MCF 10A (cell line): ENCODE measurements at places on chromosomes 12 and 14. TPM values are rescaled to one million over a fixed set of nuclear protein-coding genes. Genes with fewer than 3 reads are reported as not detected.
A peak's percentile ranks its signal among the peaks of the same experiment; 100 is the strongest.

GRCh38 chr12:116135209-116135930, 142.1 kb downstream of the MED13L start:
- no peaks in the 10 kb centered on the region for H3K36me3 ChIP-seq
- peak; percentile 93 for DNase-seq
- H3K27me3 ChIP-seq, result no peaks in the 10 kb centered on the region

GRCh38 chr12:130680451-130680990, 35.6 kb downstream of the RIMBP2 start:
- no peaks in the 10 kb centered on the region for H3K4me1 ChIP-seq
- H3K27me3 ChIP-seq, result peaks cover 51% of the 10 kb centered on the region
- DNase-seq, result no peak
- no peak overlapping the region for H3K27ac ChIP-seq
- no peak overlapping the region for H3K4me3 ChIP-seq
- no peaks in the 10 kb centered on the region for H3K36me3 ChIP-seq

- peak; percentile 62 for DNase-seq
- H3K4me3 ChIP-seq, result no peak overlapping the region
- peaks cover 55% of the 10 kb centered on the region for H3K36me3 ChIP-seq
- H3K27me3 ChIP-seq, result no peaks in the 10 kb centered on the region
- H3K27ac ChIP-seq, result no peak overlapping the region
- H3K4me1 ChIP-seq, result no peaks in the 10 kb centered on the region
Measured at GRCh38 chr12:112198120-112198733, 72.9 kb downstream of the TRAFD1 start.

- H3K4me1 ChIP-seq, result peaks cover 12% of the 10 kb centered on the region
- peak overlapping the region; percentile 56 for H3K27ac ChIP-seq
- H3K27me3 ChIP-seq, result no peaks in the 10 kb centered on the region
- DNase-seq, result peak; percentile 76
Measured at GRCh38 chr12:19298836-19299605, 140.3 kb upstream of the AEBP2 start.

DNA sequence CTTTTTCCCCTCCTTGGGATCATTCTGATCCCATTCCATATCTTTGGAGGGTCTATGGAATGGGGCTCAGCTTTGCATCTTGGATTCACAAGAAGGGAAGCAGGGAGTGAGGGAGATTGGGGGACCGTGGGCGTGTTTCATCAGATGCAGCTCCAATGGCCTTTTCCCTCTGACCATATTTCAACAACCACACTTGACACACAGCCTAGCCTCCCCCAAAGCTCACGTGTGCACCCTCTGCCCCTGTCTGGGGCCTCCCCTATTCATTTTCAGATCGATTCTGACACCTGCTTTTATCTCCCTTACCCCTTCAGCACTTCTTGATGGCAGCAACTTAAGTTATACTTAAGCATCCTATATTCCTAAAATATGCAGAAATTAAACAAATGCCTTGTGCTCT, 126.6 kb downstream of the CHST11 start:
- no peak overlapping the region for H3K4me3 ChIP-seq
- DNase-seq, result no peak
- peaks cover 17% of the 10 kb centered on the region for H3K4me1 ChIP-seq
- no peaks in the 10 kb centered on the region for H3K36me3 ChIP-seq
- H3K27ac ChIP-seq, result no peak overlapping the region

- H3K4me3 ChIP-seq, result no peak overlapping the region
- H3K27me3 ChIP-seq, result peaks cover 15% of the 10 kb centered on the region
- H3K27ac ChIP-seq, result no peak overlapping the region
Measured at GRCh38 chr12:29024117-29024516, 125.0 kb upstream of the FAR2 start.

DNA sequence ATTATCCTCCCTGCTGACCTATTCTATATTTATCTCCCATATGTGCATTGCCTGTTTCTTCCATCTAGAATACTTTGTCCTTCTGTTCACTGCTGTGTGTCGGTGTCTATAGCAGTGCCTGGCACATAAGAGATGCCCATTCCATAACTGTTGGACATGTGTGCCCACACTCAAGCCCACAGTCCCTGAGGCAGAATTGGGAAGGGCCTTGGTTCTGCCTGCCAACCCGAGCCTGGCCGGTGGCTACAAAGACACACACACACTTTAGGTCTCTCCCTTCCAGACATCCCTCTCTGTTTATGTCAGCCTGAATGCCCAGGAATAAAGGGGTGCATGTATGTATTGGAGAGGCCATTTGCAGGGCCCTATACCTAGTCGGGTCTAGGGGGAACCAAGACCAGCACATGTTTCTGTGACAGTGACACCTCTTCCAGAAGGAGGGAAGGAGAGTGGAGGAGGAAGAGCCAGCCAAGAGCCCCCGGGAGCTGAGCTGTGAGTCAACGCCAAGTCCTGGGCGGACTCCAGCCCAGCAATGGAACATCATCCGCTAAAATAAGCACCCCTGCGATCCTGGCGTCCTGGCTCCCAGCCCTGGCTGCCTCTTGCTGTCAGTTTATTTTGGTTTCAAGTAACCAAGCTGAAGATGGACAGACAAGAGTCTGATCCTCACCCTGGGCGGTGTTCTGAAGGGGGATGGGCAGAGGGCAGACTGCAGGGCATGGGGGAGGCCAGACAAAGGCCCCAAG, 4.3 kb upstream of the ASB2 start:
- DNase-seq, result peak; percentile 27
- no peak overlapping the region for H3K27ac ChIP-seq
- no peaks in the 10 kb centered on the region for H3K4me1 ChIP-seq
- H3K36me3 ChIP-seq, result no peaks in the 10 kb centered on the region

- H3K4me3 ChIP-seq, result no peak overlapping the region
- H3K4me1 ChIP-seq, result peaks cover 20% of the 10 kb centered on the region
- no peaks in the 10 kb centered on the region for H3K27me3 ChIP-seq
- no peaks in the 10 kb centered on the region for H3K36me3 ChIP-seq
Measured at GRCh38 chr14:37036669-37037341, 135.6 kb downstream of the SLC25A21 start.

DNA sequence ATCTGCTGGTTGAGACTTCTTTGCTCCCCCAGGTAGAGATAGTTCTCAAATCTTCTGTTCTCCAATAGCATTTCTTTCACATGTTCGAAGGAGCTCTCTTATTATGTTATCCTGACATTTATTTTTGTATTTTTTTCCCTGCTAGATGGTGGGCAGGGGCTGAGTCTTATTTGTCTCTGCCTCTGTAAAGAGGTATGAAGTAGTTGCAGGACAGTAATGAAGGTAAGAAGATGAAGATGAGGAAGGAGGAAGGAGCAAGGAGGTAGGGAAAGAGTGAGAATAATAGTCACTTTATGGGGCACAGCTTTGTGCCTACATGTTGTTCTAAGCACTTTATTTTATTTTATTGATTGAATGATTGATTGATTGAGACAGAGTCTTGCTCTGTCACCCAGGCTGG, 5.0 kb upstream of the CIROP start:
- H3K27me3 ChIP-seq, result no peaks in the 10 kb centered on the region
- peaks cover 5% of the 10 kb centered on the region for H3K4me1 ChIP-seq
- no peak overlapping the region for H3K27ac ChIP-seq
- DNase-seq, result no peak
- H3K4me3 ChIP-seq, result no peak overlapping the region

GRCh38 chr14:68254669-68255527, 435.3 kb downstream of the RAD51B start:
- H3K4me3 ChIP-seq, result no peak overlapping the region
- peak overlapping the region; percentile 93 for H3K27ac ChIP-seq
- peaks cover 48% of the 10 kb centered on the region for H3K4me1 ChIP-seq
- H3K27me3 ChIP-seq, result no peaks in the 10 kb centered on the region
- peaks cover 7% of the 10 kb centered on the region for H3K36me3 ChIP-seq
- no peak for DNase-seq

DNA sequence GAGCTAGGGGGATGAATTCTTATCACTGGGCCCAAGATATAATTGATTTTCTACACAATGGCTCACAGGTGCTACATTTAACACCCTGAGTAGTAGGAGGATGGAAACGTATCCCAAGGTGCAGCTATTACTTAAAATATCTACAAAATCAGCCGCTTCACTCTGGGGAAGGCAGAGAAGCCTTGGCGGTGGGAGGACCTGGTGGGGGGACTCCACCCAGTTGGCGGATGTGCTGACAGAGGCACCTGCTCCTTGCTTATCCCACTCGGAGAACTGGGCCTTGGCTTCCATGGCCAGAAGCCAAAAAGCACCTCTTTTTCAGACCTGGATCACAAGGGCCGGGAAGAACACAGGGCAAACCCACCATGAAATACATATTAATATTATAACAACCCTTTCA, 106.3 kb downstream of the OTX2 start:
- no peak overlapping the region for H3K27ac ChIP-seq
- H3K36me3 ChIP-seq, result peaks cover 1% of the 10 kb centered on the region

DNA sequence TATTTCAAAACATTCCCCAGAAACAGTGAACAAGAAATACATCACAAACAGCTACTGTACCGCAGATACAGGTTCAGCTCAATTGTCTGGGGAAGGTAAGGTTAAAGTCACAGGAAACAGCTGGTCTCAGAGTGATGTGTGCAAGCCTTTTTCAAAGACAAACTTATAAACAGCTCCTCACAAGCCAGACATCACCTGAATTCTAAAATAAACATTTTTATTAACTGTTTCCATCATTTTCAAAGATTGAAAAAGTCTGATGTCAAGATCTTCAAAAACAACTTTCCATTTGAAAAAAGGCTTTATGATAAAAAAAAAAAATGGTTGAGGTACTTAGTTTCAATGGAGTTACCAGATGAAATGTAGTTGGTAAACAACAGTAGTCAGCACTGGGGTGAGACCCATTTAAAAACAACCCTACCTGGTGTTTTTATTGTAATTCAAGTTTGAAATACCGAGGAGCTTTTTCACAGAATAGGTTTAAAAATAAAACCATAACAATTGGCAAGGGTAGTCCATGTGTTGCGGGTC, 4.0 kb downstream of the BTG1 start:
- no peaks in the 10 kb centered on the region for H3K27me3 ChIP-seq
- H3K4me3 ChIP-seq, result peak overlapping the region; percentile 89
- H3K4me1 ChIP-seq, result peaks cover 26% of the 10 kb centered on the region
- no peak for DNase-seq
- peaks cover 94% of the 10 kb centered on the region for H3K36me3 ChIP-seq

KRT75 gene
- total RNA-seq, result not detected in 2 replicates

GRCh38 chr12:29228474-29229157, 79.5 kb downstream of the FAR2 start:
- no peaks in the 10 kb centered on the region for H3K4me1 ChIP-seq
- H3K27ac ChIP-seq, result no peak overlapping the region
- no peak overlapping the region for H3K4me3 ChIP-seq
- H3K36me3 ChIP-seq, result no peaks in the 10 kb centered on the region

BDKRB1 gene
- 0.32 and 0.51 TPM in 2 replicates for total RNA-seq

- peak overlapping the region; percentile 84 for H3K4me3 ChIP-seq
- H3K27ac ChIP-seq, result peak overlapping the region; percentile 82
- no peak for DNase-seq
- H3K27me3 ChIP-seq, result no peaks in the 10 kb centered on the region
- peaks cover 41% of the 10 kb centered on the region for H3K36me3 ChIP-seq
Measured at GRCh38 chr12:123232472-123232806, 502 bp downstream of the MPHOSPH9 start.

DNA sequence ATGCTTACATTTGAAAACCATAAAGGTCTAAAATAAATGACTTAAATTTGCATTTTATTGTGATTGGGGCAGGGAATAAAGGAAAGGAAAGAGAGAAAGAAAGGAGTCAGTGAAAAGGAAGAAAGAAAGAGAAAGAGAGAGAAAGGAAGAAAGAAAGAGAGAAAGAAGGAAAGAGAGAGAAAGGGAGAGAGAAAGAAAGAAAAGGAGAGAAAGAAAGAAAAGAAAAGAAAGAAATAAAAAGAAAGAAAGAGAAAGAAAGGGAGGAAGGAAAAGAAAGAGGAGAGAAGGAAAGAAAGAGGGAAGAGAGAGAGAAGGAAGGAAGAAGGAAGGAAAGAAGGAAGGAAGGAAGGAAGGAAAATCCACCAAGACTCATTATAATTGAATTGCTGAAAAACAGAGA, 222.8 kb downstream of the RMST start:
- peak overlapping the region; percentile 14 for H3K27ac ChIP-seq
- H3K4me3 ChIP-seq, result no peak overlapping the region
- H3K36me3 ChIP-seq, result peaks cover 7% of the 10 kb centered on the region
- no peak for DNase-seq
- peaks cover 49% of the 10 kb centered on the region for H3K27me3 ChIP-seq

- no peaks in the 10 kb centered on the region for H3K36me3 ChIP-seq
- H3K27ac ChIP-seq, result no peak overlapping the region
Measured at GRCh38 chr14:83007641-83008225, 1474.1 kb upstream of the SEL1L start.

AVPR1A gene
- not detected in 2 replicates for total RNA-seq

- no peak overlapping the region for H3K27ac ChIP-seq
- DNase-seq, result no peak
- H3K4me3 ChIP-seq, result no peak overlapping the region
- no peaks in the 10 kb centered on the region for H3K27me3 ChIP-seq
Measured at GRCh38 chr14:99763527-99764221, 29.5 kb upstream of the EML1 start.

DNA sequence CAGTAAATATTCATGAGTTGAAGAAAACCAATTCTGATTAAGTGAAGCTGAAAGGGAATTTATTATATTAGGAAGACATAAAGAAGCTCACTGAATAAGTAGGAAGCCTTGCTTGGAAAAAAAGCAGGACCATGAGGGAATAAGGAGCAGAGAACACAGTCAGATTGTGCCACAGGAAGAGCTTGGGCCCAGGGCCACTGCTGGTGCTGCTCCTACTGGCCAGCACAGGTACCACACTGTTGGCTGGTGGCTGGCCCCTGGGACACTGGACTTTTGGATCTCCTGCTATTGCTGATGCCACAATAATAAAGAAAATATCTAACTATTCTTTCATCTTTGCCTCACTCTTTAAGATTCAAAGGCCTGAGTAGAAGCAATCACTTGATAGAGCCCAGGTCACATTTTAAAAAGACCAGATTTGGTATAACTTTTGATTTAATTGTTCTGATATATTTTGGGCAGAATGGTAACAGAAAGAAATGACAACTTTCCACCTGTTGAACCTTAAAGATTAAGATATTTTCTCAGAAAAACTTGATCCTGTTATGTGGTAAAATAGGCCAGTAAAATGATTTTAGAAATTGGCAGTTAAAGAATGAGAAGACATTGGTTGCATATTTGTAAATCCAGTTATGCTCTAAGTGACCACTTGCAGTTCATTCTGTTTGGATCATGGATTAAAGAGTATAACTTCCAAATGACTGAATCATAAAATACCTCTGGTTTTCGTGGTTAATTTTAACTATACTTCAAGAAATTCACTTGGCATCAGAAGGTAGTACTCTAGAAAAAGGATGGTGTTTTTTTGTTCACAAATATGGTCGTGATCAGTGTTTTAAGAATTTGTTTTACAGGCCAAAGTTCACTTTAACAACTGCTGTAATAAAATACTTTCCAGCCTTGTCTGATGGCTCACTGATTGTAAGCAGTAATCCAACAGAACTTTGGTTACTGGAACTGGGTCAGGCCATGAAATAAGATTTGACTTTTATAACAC, 68.3 kb downstream of the DERA start:
- peaks cover 13% of the 10 kb centered on the region for H3K4me1 ChIP-seq
- H3K27me3 ChIP-seq, result no peaks in the 10 kb centered on the region
- H3K36me3 ChIP-seq, result peaks cover 23% of the 10 kb centered on the region

DNA sequence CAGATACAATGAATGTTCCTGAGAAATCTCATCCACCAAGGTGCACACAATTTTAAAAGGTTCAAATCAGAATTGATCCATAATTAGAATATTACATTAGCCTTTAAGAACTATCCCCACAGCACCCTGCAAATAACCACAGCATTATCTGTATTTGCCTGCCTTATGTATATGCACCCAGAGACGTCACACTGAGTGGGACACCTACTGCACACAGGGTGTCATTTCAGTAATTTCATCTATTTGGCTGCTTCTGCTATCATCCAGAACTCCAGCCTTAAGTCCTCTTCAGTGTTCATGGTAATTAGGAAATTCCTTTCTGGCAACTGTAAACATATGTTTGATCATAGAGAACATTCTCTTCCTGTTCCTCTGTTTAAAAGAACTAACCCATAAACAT, 298.4 kb downstream of the SYT1 start:
- no peak overlapping the region for H3K27ac ChIP-seq
- DNase-seq, result no peak
- H3K36me3 ChIP-seq, result no peaks in the 10 kb centered on the region
- H3K27me3 ChIP-seq, result no peaks in the 10 kb centered on the region
- no peak overlapping the region for H3K4me3 ChIP-seq

ATL1 gene
- 3.2 and 3.3 TPM in 2 replicates for total RNA-seq
